ENCODE measurements at places on chromosomes 6 and 20.

DNA sequence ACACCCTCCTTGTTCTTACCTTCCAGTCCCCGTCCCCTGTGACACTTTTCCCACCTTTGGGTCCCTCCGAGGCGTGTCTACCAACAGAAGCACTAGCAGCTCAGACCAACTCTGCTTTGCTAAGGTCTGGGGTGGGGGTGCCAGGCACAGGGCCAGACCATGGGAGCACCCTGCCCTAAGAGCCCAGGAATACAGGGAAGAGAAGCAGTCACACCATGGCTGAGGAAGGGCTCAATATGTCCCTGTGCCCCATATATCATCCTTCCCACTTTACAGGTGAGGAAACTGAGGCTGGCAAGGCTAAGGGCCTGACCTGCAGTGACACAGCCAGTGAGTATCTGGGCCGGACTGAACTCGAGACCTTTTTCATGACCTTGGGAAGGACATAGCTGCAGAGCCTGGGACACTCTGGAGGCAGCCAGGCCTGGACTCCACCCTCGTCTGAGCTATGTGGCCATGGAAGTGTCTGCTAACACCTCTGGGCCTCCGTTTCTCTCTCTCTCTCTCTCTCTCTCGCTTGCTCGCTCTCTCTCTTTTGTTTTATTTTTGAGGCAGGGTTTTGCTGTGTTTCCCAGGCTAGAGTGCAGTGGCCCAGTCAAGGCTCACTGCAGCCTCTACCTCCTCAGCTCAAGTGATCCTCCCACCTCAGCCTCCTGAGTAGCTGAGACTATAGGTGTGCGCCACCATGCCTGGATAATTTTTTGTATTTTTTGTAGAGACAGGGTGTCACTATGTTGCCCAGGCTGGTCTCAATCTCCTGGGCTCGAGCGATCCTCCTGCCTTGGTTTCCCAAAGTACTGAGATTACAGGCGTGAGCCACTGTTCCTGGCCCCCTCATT, 156.7 kb downstream of the GRM4 start:
- no peak for DNase-seq

DNA sequence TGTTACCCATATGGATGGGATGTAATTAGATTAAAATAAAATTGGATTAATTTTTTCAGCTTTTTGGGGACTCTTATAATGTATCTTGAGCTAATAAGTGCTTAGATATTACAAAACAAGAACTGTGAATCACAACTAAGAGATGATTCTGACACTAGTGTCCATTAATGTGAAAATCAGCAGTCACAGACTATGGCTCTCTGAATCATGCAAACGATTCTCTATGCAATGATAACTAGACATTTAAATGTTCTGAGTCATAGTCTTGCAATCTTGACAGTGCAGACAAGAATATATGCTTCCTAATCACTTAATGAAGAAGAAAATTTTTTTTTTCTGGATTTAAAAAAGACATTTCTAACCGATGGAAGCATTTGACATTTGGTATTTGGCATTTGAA, 82.2 kb upstream of the OPRM1 start:
- DNase-seq, result no peak

DNA sequence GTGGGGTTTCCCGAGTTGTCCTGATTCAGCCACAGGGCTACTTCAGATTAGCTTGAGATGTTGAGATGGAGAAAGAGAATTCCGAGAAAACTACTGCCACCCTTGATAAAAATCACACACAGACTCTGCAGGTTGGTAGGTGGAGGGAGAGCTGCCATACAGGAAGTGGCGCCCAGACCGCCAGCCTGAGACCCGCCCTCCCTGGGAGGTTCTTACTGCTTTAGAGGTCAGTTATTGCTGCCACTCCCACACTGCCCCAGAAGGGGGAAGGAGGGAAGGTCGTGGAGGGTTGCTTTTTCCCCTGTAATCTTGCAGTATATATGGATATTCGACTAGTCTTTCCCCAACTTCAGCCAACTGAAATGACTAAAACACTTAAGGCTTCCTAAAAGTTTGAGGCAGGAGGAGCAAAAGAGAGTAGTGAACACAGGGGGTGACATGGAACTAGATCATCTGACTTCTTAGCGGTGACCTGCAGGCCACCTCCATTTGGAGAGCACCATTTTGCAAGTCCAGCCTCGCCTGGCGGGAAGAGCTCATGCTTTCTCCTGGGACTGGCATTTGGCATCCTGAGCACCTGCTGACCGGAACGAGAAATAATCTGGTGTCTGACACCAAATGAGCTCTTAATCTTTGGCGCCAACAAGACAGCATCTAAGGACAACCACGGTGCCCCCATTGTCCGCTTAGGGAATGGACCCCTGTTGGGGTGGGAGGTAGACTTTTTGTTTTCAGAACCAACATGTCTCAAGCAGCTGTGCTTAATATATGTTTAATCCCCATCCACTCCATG, 35.7 kb upstream of the SLC22A1 start:
- DNase-seq, result no peak

DNA sequence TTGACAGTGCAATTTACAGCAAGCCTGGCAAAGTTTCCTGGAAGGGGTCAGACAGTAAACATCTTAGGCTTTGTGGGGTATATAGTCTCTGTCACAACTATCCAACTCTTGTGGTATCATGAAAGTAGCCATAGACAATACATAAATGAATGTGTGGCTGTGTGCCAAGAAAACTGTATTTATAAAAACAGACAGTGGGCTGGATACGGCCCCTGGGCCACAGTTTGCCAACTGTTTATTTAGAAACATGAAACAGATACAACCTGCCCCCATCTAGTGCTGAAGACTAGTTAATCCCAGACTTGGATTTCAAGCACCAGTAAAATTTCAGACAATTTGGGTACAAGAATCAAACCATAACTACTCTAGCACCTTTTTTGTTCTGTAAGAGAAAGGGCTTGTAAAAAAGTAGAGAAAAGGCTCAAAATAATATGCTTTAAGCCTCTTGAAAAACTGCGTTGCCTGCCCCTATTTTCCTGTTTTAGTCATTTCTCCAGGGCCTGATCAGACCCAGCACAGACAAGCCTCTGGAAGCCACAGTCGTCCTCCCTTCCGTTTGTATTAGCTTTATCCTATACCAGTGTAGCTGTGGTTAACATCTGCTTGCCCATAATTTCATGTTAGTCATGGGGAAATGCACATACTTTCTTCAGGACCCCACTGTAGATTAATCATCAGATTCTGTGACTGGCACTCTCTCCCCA, 30.8 kb downstream of the JAG1 start:
- DNase-seq, result no peak

DNA sequence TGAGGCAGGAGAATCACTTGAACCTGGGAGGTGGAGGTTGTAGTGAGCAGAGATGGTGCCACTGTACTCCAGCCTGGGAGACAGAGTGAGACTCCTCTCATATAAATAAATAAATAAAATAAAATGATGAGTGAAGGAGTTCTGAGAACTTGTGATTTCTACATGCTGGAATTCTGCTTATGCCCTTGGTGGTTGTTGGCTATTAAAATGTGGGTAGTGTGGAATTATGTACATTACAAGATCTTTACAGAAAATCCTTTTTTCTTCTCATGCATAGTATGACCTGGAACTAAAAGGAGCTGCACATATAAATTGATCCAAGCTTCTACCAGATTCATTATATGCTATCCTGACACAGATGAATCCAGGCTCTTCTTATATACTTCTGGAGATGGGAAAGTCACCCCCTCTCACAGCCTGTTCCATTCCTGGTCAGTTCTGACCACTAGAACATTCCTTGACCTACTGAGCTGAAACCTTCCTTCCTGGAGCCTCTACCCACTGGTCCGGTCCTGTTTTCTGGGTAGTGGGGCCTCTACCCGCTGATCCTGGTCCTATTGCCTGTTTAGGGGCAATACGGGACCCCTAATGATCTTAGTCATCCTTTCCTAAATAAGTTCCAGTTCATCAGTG, 37.7 kb upstream of the TAF8 start:
- DNase-seq, result no peak

DNA sequence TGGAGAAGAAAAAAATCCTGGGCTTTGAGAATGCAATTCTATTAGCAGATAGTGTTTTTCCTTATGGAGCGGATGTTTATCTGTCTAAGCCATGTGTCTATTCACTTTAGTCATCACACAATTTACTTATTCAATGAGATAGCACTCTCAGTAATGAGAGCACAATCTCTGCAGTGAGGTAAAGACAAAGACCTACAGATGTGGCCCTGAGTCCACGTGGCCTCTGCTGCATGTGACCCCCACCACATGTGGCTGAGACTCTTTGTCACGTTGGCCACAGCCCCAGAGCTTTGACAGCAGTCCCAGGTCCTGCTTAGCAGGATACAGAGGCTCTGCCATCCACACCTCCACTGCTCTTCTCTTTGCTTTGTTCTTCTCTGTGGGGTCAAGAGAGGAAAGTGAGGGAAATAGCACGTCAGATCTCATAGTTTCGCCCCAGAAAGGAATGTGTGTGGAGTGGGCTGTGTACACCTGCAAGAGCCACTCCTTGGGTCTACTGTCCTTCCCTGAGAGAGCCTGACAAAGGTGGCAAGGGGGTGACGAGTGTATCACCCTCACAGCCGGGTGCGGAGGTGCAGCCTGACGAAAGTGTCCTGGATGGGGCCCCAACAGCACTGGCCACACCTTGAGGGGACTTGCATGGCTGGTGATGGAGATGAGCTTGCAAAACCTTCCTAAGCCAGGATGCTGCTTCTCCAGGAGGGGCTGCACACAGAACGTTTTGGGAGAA, 40.7 kb downstream of the ZNF831 start:
- DNase-seq, result no peak

- no peak for DNase-seq
These were observed 1.9 kb upstream of the AFDN start for GRCh38 chr6:167824591-167825331.

GRCh38 chr6:125363039-125363823, 61.5 kb upstream of the HDDC2 start:
- DNase-seq, result no peak

- no peak for DNase-seq
These were observed 220.2 kb upstream of the EXOC2 start for GRCh38 chr6:912871-913835.

DNA sequence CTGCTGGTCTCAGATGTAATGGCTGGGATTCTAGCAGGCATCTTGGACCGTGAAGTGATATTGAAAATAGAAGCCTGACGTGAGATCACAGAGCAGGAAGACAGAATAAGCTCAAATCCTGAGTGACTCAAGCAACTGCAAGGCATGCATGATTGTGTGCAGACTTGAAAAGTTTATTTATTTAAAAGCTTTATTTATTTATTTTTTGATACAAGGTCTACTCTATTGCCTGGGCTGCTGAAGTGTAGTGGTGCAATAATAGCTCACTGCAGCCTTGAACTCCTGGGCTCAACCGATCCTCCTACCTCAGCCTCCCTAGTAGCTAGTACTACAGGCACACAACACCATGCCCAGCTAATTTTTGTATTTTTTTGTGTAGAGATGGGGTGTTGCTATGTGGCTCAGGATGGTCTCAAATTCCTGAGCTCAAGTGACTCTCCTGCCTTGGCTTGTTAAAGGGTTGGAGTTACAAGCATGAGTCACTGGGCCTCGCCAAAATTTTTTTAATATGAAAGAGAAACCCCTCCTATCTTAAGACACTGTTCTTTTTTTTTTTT, 40.1 kb upstream of the RNF144B start:
- no peak for DNase-seq

- DNase-seq, result peak; percentile 52
These were observed at the start of gene SYCP2 for GRCh38 chr20:59933296-59933848. SYCP2 (minus strand) TSS chr20:59933637; CDS start chr20:59922413, 11,224 bp downstream.

GRCh38 chr6:37889051-37889450, 69.5 kb downstream of the ZFAND3 start:
- no peak for DNase-seq

GRCh38 chr6:137794516-137795201, 72.4 kb upstream of the TNFAIP3 start:
- no peak for DNase-seq

- no peak for DNase-seq
These were observed 147.9 kb downstream of the SOX4 start for GRCh38 chr6:21741221-21742109.

- DNase-seq, result no peak
These were observed 117.3 kb downstream of the QRSL1 start for GRCh38 chr6:106746652-106747051.

DNA sequence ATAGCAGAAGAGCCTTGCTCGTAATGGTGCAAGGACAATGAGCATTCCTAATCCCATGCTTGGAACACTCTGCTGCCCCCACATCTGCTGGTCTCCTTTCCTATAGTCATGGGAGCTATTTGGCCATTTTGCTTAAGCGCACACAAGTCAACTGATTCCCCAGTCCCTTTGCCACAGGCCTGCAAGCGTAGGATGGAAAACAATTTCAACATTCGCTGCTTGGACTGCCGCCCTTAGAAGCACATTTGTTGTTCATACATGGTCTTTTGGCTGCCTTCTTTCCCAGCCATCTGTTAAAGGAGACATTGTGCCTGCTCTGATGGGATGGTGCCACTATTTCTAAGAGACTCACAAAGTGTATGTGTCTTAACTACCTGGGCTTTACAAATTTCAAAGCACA, 96.9 kb downstream of the RFX6 start:
- no peak for DNase-seq

- DNase-seq, result no peak
These were observed 13.2 kb downstream of the MAP1LC3A start for GRCh38 chr20:34571753-34572152.

GRCh38 chr20:17614812-17615644, 45.2 kb downstream of the DSTN start:
- no peak for DNase-seq

DNA sequence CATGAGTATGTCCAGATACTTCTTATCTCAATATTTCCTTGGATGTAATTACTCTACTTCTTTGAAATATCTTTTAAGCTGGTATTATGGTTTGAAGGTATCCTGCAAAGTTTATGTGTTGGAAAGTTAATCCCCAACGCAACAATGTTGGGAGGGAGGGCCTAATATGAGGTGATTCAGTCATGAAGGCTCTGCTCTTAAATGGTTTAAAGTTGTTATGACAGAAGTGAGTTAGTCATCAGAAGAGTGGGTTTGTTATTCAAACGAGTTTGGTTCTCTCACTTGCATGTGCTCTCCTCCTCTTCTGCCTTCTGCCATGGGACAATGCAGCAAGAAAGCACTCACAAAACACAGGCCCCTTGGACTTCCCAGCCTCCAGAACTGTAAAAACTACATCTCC, 176.3 kb downstream of the KCNQ5 start:
- DNase-seq, result no peak

- no peak for DNase-seq
These were observed 178.7 kb downstream of the GJA10 start for GRCh38 chr6:90072935-90073464.

- peak; percentile 84 for DNase-seq
These were observed 135.0 kb upstream of the RIPOR2 start for GRCh38 chr6:25070547-25071366.

- no peak for DNase-seq
These were observed 64.3 kb downstream of the CDH22 start for GRCh38 chr20:46243707-46244628.

All from activated CD4-positive, alpha-beta T cell treated with anti-CD3 and anti-CD28 coated beads, Interleukin-2, amount 50 U/mL, for 48 hours (primary cell).